Upper lobe of left lung (tissue), 6 donors: ENCODE measurements at places on chromosomes 5 and 9. TPM values are rescaled to one million over a fixed set of nuclear protein-coding genes. Genes with fewer than 3 reads are reported as not detected.

DNA sequence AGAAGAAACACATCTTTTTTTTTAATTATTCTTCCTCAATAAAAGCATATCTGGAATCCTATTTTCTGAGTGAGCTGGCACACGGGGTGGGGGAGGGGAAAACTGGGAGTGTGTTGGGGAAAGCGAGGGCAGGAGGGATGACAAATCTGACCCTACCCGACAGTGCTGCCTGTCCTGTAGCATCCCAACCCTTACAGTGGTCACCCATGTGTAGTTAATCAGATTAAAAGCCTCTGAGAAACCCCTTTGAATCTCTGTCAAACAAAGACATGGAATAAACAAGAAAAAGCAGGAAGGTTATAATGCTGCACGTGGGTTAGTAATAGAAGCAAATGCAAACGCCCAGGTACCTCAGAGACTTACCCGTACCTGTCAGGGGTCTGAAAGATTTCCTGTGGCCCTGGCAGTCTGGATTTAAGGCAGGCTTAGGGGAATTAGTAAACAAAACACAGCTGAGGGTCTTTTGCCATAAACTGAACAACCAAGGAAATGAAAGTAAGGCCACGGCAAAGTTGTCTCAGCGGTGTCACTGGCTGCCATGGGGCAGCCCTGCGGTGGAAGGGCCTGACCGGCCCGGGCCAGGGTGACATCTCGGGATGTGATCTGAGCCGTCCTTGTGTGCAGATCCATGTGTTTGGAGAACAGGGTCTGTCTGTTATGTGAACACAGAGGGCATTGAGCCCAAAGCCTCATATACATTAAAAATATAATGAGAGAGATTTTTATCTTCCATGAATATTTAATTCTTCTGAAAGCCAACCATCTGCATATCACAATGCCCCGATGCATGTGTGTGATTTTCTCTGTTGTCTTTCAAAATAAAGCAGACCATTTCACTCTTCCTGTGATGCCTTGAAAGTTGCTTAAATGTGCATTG, 308.2 kb downstream of the ZNF608 start:
- DNase-seq: no peak

Gene SPATA31E1
- total RNA-seq: not detected

DNA sequence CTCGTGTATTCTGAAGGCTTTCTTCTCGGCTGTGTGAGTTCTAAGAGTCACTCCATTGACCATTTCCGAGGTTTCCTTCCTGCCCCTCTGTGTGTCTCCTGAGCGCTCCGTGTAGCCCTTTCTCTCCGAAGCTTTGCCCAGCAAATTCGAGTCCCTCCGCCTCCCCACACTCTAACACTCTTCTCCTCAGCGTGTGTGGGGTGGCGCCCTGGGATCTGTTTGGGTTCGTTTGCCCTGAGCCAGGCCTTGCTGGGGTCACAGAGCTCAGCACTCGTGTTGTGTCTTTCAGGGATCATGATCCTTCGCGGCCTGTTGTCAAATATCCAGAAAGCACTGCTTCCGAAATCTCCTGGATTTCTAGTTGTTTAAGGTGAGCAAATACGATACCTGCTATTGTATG, 5.6 kb upstream of the PAEP start:
- no peak for DNase-seq

Gene ORM2
- total RNA-seq: not detected

Gene TMEFF1
- not detected for total RNA-seq

- DNase-seq: no peak
These were observed 34.9 kb upstream of the BASP1 start for GRCh38 chr5:17182494-17182893.

- peak; percentile 86 for DNase-seq
These were observed 1.5 kb downstream of the CLIC3 start for GRCh38 chr9:136994888-136995230.

DNA sequence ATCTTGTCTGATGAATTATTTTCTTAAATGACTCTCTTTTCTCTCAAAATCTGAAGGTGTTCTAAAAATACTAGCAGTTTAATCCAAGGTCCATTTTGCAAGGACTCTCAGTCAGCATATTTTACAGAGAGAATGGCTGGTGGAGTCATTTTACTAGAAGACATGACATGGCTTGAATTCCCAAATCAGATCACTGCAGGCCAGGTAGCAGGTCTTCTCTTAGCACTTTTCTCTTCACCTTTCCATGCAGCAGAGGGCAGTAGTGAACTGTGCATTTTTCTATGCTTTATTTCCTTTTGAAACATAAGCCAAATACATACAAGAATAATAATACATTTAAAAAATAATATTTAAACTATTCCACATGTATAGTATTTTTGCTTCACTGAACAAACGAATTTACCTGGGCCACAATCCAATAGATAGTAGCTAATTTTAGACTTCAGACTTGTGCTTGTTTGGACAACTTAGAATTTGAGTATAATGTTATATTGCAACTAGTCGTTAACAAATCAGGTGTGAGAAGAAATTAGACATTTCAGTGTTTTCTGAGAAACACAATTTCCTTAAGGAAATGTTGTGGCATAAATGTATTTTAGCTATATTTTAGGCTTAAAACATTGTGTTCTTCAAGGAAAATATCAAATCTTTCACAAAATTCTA, 289.4 kb upstream of the DAB2 start:
- DNase-seq: no peak

DNA sequence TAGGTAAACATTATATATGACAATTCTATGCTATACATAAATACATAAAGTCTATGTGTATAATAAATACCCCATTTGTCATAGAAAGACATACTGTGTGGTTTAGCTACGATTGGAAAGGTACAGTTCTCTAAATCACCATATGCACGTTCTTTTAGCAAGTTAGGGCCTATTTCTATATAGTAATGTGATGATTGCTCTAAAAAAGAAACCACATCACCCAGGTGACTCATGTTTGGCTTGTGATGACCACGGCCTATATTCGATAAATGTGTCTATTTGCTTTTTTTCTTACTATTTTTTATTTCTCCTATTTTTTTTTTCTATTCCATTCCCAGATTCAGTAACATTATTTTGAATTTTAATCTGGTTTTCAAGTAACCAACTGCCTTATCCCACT, 34.7 kb downstream of the RETREG1 start:
- DNase-seq: no peak

GRCh38 chr9:87684627-87685219, 41.2 kb upstream of the CTSL start:
- peak; percentile 56 for DNase-seq

Gene PDE8B
- 7.5 TPM for total RNA-seq

DNA sequence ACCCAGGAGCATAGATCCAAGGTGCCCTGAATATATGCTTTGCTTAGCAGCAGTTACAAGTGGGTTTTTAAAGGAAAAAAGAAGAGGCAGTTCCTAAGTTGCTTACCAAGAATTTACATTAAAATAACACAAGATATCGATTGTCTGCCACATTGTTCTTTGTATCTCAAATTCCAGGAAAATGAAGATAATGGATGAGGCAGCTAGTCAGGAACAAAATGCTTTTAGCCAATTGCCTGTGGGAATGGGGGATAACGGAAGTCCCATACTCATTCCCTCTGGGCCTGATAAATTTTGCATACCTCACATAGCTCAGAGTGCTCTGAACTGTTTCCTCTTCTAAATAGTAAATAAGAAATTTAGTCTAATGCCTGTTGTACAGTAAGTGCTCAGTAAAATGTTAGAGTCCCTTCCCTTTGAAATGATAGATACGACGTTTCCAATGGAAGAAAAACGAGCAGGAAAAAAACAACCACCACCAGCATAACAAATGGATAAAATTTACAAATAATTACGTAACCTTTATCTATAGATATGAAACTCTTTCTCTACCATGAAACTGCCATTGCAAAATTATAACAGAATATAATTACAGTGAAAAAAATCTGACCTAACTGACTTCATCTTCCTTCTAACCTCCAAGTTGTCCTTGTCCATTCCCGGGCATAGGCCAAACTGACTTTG, 35.5 kb upstream of the TENT2 start:
- DNase-seq: no peak

DNA sequence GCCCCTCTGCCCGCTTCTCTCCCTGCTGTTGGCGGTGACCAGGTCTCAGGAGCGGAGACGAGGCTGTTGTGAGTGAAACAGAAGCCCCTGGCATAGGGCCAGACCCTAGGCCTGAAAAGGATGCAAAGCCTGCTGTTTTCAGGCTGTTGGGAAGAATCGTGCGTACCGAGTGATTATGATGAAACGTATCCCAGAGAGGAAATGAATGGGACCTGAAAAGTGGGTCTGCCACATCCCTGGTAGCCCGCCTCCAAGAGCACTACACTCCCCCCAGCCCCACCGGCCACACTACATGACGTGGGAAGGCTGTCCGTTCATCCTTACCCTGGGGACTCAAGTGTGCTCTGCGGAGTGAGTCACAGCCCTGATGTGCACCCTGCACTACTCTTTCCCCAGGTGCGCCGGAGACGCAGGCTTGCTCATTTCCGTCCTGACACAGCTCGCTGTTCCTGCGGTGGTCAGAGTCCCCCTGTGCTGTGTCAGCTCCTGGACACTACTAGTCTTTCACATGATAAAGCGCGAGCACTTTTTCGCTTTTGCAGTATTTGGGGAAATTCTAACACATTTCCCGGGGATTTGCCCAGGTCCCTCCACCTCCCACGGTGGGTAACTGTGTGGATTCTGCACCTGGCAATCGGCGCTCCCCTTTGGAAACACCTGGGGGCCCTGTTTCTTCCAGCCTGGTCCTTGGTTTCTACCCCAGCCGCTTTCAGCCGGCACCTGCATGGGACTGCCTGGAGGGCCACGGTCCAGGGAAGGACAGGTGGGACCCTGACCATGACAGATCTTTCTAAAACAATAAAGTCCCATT, 91.5 kb downstream of the ANKRD33B start:
- no peak for DNase-seq

Gene TTC33
- total RNA-seq: 15.1 TPM

Gene RNF208
- total RNA-seq: 5.4 TPM

- no peak for DNase-seq
These were observed 4.5 kb upstream of the PCDH1 start for GRCh38 chr5:141882594-141883183.

- DNase-seq: no peak
These were observed 213.7 kb upstream of the NR4A3 start for GRCh38 chr9:99607842-99608448.

Gene PKD2L2
- total RNA-seq: not detected

Gene SLC34A1
- not detected for total RNA-seq

DNA sequence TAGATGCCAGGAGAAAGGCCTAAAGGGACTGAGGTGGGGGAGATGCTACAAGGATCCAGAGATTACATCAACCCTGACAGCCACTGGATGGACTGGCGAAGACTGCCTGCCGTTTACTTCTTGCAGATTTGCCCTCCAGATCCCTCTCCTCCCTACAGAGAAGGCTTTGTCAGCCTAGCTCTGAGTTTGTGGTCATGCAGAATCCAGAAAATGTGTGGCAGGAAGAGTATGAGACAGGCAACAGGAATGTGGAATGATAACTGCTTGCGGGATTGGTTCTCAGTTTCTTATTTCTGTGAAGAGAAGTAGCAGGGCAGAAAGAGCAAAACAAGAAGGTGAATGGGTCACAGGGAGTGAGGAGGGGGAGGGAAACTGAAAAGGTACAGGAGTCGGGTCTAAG, 129.6 kb downstream of the TLE1 start:
- no peak for DNase-seq

- DNase-seq: no peak
These were observed 303.9 kb downstream of the ICE1 start for GRCh38 chr5:5726401-5726800.

- DNase-seq: no peak
These were observed 44.5 kb upstream of the ORM1 start for GRCh38 chr9:114278356-114278755.

GRCh38 chr5:119515192-119515591, 62.9 kb downstream of the HSD17B4 start:
- no peak for DNase-seq

- DNase-seq: no peak
These were observed 75.4 kb upstream of the SYK start for GRCh38 chr9:90726215-90726614.
